Esophagus muscularis mucosa (tissue), 4 donors: ENCODE measurements at places on chromosomes 5 and 9. TPM values are rescaled to one million over a fixed set of nuclear protein-coding genes. Genes with fewer than 3 reads are reported as not detected.

Gene PRR16
- 4.6 TPM for total RNA-seq

Gene CDKN2B-AS1
- total RNA-seq: 0.83 TPM

Gene DOCK2
- 18.3 TPM for total RNA-seq

DNA sequence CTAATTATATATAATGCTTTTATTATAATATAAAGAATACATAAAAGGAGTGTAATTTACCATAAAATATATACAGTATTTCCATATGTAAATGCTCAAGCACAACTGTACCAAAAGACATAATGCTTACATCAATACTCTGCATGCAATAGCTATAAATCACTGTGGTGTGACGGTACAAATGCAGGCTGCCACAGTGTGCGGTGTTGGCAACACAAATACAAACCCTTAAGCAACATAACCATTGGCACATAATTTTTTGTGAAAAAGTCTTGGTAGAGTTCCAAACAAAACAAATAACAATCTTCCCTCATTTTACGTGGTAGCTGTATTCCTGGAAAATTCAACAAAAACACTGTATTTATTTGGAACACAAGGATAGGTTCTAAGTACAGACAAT lies 1.9 kb upstream of the SHISAL2B start:
- no peak for DNase-seq

- DNase-seq: no peak
Observed at GRCh38 chr5:39283231-39283818, 64.0 kb upstream of the FYB1 start.

Gene RPL12
- total RNA-seq: 2,334 TPM

DNA sequence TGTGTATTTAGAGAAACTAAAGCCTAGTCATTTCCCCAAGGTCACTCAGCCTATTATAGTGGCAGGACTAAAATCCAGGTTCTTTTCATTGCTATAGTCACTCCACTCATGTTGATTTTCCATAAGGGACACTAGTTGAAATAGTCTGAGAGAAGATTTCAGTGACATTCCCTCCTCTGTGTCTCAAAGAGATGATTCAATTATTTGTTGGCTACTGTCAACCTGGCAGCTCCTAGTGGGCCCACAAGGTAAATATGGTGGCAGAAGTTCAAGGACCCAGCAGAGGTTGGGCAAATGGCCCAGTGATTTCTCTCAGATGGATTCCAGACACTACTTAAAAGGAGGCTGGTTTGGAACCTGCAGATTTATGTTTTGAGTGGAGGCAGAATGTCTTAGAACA lies 48.1 kb downstream of the G3BP1 start:
- DNase-seq: no peak

- DNase-seq: no peak
Observed at GRCh38 chr5:173778152-173778782, 109.9 kb upstream of the CPEB4 start.

GRCh38 chr9:97487861-97488260 lies 13.6 kb upstream of the TMOD1 start:
- DNase-seq: no peak

- DNase-seq: no peak
Observed at GRCh38 chr5:130090569-130091270, 186.5 kb downstream of the CHSY3 start.

Gene CAMK2A
- total RNA-seq: 8.0 TPM

DNA sequence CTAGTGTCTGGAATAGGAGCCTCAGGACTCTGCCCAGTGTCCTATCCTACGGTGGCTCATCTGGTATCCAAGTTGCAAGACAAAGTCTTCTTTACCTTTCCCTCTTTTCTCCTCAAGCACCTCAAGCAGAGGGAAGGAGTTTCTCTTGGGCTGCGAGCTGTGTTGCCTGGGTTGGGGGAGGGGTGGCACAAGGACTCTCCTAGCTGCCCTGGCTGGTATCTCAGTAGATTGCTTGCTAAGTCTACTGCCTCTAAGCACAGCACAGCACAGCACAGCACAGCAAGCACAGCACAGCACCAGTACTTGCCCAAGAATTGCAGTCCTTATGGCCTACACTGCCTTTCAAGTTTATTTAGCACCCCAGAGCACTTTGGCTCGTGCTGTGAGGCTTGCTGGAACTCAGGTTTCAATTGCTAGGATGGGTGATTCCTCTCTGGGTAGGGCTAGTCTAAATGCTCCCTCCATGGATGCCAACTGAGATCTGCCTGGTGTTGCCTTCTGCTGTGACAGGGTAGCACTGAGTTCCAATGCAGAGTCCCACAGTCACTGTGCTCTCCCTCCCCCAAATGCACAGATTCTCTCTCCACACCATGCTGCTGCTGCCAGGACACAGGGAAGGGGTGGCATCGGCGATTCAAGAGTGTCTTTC lies 213.1 kb upstream of the POU5F2 start:
- DNase-seq: no peak

Gene HOMER1
- 19.5 TPM for total RNA-seq

- DNase-seq: no peak
Observed at GRCh38 chr5:142110046-142110531, 1.5 kb downstream of the NDFIP1 start.

- no peak for DNase-seq
Observed at GRCh38 chr5:177472460-177473442, 683 bp downstream of the DBN1 start.

DNA sequence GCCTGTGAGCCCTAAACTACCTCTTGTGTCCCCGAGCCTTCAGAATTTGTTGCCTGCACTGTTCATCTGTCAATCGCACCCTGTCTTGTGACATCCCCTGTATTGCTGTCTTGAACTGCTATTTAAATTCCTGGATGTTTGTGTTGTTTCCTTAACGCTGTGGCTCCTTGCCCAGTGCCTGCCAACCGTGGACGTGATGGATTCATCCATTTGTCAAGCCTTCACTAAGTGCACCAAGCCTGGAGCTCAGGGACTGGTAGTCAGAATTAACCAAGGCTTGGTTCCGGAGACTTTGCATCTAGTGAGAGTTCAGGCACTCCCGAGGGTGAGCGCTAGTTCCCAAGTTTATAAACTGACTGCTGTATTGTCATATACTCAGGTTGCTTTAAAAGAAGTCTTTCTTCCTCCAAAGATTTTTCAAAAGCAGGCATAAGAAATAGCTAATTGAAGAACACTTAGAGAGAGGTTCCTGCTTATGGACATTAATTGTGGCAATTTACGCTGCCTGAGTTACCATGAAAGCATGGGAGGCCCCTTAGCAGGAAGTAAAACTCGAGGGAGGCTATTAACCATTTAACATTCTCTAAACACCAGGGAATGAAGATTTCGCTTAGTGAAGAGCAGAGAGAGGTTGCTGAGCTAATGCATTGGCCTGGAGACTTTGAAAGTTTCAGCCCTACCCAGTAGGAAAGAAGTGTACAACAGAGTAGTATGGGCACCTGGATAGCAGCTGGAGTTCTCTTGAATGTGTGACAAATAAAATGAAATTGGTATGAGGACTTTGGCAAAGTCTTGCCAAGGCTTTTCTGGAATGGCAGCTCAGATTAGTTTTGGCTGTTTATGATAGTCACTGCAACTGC lies 29.0 kb downstream of the RGS3 start:
- DNase-seq: no peak

DNA sequence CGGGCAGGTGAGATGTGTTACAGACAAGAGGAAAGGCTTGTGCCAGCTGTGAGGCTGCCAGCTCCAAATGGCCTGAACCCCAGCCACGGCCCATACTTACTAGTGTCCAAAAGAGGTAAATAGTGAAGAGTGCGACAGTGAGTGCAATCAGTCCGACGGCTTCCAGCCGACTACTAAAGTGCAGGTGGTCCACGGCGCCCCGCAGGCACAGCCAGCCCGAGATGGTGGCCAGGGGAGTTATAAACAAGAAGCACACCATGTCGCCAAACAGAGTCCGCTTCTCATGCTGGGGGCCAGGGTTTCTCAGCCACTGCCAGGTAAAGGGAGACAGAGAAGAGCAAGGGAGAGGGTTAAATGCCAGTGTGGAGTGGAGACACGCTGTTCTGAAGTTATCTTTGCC lies 101.1 kb downstream of the LMNB1 start:
- no peak for DNase-seq

DNA sequence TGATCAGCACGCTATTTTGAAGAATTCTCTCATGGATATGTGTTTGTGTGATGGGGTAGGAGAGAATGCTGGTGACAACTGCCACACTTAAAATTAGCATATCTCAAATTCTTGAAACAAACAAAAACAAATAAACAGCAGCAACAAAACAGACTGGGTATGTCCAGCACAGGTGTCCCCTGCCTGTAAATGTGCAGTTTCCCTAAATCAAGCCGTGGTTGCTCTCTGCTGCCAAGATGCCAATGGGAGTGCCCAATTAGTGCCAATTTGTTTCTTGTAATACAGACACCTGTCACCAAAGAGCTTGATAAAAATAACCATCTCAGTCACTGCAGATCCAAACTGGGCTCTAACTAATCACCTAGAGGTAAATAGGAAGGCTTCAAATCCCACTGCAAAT lies 144.2 kb upstream of the SMARCA2 start:
- DNase-seq: peak; percentile 68

Gene PCA3
- under 0.01 TPM for total RNA-seq

GRCh38 chr9:12753931-12754330 lies 20.9 kb upstream of the LURAP1L start:
- no peak for DNase-seq

- DNase-seq: no peak
Observed at GRCh38 chr9:22413884-22414283, 32.7 kb upstream of the DMRTA1 start.

- DNase-seq: no peak
Observed at GRCh38 chr9:96137671-96138429, 164.1 kb downstream of the HSD17B3 start.

DNA sequence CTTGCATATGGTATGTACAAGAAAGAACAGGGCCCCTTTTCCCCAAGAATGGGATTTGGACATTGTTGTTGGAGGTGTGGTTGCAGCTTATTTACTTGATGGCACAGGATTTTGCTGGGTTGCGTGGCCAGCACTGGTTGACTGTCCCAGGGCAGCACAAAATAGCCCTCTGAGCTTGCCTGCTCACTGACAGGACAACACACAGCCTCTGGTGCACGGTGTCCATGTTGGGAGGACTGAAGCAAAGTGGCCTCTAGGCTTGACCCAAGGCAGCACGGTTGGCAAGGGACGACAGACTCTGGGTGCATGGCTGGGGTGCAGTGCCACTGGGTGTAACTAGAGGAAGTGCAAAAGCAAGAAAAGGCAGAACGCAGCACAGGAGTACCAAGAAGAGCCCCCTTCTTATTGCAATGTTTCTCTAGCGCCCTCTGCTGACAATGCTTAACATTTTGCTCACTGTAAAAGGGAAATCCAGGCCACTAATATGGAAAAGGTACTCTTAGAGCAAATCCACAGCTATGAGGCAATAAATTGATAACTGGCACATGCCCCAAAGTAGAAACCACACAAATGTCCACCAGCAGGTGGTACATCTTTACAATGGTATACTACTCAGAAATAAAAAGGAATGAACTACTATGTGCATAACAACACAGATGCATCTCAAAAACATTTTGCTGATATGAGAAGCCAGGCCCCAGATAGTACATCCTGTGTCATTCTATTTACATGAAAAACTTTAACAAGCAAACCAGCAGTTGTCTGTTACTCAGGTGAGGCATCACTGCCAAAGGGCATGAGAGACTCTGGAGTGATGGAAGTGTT lies 47.4 kb upstream of the BARX1 start:
- DNase-seq: peak; percentile 81

GRCh38 chr5:180806351-180807011 lies 3.9 kb upstream of the MGAT1 start:
- no peak for DNase-seq

GRCh38 chr5:1827025-1827885 lies 26.0 kb downstream of the NDUFS6 start:
- no peak for DNase-seq

Gene UGT3A1
- total RNA-seq: not detected

Gene ZDHHC11
- 13.5 TPM for total RNA-seq

- no peak for DNase-seq
Observed at GRCh38 chr9:115615000-115615401, 497.0 kb upstream of the TNC start.

GRCh38 chr5:129110742-129111141 lies 16.2 kb downstream of the ISOC1 start:
- no peak for DNase-seq

- no peak for DNase-seq
Observed at GRCh38 chr5:580436-580835, 31.7 kb upstream of the CEP72 start.

DNA sequence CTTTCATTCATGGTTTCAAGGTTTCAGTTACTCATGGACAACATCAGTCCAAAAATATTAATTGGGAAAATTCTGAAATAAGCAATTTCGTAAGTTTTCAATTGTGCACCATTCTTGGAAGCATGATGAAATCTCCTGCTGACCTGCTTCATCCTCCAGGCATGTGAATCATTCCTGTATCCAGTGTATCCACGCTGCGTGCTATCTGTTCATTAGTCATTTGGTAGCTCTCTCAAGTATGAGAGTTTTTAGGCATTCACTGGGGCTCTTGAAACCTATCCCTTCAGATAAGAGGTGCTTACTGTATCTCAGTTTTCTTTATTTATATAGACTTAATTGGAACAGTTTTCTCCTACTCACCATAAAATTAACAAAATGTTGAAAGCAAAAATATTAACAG lies 293.0 kb downstream of the CDH12 start:
- no peak for DNase-seq

DNA sequence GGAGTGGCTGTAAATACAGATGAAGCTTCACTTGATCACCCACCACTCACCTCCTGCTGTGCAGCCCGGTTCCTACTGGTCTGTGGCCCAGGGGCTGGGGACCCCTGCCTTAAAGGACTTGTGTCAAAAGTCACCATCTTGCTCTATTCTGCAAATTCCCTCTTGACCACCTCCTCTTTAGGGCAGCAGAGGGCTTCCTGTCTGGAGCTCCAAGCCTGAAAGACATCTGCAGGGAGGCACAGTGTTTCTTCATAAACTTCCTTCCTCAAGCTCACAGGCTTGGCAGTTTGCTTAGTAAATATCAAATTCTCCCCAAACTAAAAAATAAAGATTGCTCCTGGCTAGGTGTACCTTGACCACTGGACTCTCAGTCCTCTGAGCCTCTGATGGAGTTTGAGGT lies 104.4 kb downstream of the FRMD3 start:
- DNase-seq: no peak

DNA sequence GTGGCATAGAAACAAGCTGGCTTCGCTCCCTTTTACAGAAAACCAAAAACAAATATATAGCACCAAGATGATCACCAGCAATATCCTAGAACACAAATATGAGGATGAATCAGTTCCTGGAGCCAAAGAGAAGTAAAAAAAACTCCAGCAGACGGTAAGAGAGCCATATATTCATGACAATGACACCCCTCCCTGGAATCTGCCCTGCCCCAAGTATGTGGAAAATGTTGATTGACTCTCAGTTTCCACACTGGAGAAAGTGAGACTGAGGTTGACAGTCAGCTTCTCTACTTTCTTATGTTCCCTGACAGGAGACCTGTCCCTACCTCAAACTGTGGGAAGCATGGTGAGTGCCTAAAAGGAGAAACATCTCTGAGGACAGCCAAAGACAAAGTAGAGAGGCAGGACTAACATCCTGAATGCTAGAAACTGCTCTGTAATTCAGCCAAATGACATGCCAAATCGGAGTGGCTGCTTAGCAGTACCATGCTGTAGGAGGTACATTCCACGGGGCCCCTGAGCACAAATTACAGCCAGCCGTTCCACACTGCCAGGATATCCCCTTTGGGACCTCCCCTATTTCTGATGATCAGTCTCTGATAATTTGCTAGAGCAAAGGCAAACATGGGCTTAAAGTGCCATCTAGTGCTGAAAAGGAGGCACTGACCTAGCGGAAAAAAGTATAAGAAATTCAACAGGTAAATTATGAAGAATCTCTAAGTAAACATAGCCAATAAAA lies 424.0 kb upstream of the RGMB start:
- no peak for DNase-seq

Gene MPDZ
- 59.5 TPM for total RNA-seq
